ENCODE measurements at places on chromosomes 4 and X.

- no peak for DNase-seq
These were observed 31.6 kb downstream of the CYTL1 start for GRCh38 chr4:4987656-4988055.

GRCh38 chr4:142041788-142042187 is 405.4 kb downstream of the IL15 start:
- no peak for DNase-seq

DNA sequence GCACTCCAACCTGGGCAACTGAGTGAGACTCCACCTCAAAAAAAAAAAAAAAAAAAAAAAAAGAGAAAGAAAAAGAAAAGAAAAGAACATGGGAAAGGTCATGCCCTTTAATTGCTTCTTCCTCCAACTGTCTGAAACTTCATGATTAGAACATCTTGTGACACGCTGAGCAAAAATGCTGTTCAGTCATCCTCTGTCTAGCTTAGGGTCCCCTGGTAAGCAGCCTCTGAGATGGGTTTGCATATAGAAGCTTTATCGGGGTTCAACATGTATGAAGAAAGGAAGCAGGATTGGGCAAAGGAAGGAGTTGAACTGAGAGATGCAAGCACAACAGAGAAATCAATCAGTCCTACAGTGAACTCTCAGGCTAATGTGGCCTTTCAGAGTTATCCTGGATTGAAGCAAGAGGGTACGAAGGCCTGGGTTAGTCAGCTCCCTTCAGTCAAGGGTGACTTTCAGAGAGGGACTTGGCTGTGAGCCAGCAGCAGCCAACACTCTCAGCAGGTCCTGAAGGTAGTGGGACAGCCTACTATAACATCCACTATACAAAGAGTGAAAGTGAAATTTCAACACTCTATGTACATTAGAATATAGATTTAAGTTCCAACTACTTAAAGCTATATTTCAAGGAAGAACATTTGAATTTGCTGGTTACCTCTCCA is 11.4 kb downstream of the MAOB start:
- DNase-seq: no peak

- DNase-seq: no peak
These were observed 76.8 kb downstream of the PPP2R2C start for GRCh38 chr4:6395466-6396228.

DNA sequence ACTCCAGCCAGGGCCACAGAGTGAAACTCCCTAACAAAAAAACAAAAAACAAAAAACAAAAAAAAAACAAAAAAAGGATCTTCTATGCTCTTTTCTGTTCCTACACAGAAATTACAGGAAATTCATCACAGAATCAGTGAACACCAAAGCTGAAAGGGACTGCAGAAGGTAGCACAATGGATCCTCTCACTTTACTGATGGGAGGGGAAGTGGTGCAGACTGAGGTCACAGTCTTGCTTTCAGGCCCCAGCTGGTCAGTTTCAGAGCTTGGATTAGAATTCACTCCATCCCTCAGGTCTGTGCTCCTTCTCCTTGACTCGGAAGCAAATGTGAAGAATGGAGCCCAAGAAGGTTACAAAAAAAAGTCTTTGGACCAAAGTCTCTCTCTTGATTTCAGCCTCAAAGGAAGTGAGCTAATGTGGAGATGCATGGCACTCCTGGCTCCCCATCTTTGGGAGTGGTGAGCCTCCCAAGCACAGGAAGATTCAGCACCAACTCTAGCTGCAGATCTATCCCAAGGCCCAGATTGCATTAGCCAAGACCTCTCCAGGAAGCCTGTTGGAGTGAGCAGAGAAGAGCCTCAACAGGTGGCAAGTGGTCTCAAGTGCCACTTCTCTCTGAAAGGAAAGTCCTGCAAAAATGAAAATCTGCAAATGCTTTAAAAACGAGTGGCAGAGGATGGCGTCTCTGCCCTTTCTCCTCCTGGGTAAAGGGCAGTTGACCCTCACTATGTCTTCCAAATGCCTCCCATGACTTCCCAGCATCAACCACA is 176.0 kb downstream of the MAML3 start:
- no peak for DNase-seq
